ENCODE measurements at places on chromosomes 4 and X.

DNA sequence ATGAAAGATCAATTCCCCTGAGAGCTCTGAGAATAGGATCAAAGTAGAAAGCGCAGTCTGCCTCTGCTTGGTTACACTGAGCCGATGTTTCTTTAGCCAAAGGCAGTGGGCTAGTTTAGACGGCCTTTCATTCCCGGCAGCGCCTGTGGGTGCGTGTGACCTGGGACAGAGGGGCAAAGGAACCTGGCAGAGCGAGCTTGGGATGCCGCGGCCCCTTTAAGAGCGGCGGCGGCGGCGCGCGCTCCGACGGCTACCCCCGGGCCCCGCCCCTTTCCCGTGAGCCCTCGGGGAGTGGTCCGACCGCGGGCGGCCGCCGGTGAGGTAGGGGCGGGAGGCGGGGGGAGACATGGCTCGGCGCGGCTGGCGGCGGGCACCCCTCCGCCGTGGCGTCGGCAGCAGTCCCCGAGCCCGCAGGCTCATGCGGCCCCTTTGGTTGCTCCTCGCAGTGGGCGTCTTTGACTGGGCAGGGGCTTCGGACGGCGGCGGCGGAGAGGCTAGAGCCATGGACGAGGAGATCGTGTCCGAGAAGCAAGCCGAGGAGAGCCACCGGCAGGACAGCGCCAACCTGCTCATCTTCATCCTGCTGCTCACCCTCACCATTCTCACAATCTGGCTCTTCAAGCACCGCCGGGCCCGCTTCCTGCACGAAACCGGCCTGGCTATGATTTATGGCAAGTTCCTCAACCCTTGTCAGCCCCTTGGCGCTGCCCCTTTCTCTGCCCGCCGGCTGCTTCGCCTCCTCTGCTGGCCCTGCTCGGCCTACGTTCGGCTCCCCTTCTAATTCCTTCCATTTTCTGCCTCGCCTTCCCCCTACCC lies at the start of gene SLC9A6:
Gene SLC9A6 (plus strand): TSS at position 279 of the 816 bp plus-strand sequence. CDS start 224 bp downstream, at position 503.
- peak; percentile 69 for DNase-seq

DNA sequence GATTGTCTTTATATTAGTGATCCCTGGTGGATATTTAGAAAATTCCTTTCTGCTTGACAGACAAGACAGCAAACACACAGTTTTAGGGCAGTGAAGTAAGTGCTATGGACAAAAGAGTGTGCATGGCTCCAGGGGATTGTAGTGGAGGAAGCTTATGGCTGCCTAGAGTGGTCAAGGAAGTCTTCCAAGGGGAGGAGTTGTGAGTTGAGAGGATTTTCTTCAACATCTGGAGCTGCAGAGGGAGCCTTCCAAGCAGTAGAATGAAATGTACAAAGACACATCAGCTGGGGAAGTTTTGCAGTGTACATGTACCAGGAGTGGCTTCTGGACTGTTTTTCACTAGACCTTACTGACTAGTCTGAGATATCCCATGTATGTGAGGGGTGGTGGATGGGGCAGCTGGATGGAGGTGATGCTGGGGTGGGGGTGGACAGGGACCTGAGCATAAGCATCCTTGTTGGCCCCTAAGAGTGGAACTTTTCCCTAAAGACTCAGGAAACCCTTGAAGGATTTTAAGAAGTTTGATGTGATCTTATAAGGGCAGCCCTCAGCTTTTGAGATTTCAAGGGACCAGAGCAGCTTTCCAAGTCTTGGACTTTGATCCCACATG lies 160.5 kb upstream of the TAPT1 start:
- DNase-seq, result no peak

GRCh38 chrX:5082705-5083104 lies 1146.0 kb downstream of the NLGN4X start:
- DNase-seq, result no peak

GRCh38 chr4:151908201-151908600 lies 147.4 kb upstream of the GATB start:
- DNase-seq, result no peak

GRCh38 chr4:13857800-13858199 lies 230.3 kb upstream of the BOD1L1 start:
- DNase-seq, result no peak

- no peak for DNase-seq
These were observed 25.4 kb upstream of the SLITRK4 start for GRCh38 chrX:143661286-143661685.

- DNase-seq, result no peak
These were observed 51.9 kb downstream of the LUZP4 start for GRCh38 chrX:115341421-115341820.

GRCh38 chrX:10085223-10085622 lies 71.6 kb upstream of the CLCN4 start:
- peak; percentile 15 for DNase-seq

- no peak for DNase-seq
These were observed 345.8 kb upstream of the PPARGC1A start for GRCh38 chr4:24235618-24236017.
